Fibroblast of the aortic adventitia (primary cell): ENCODE measurements at places on chromosomes 6 and 20.

DNA sequence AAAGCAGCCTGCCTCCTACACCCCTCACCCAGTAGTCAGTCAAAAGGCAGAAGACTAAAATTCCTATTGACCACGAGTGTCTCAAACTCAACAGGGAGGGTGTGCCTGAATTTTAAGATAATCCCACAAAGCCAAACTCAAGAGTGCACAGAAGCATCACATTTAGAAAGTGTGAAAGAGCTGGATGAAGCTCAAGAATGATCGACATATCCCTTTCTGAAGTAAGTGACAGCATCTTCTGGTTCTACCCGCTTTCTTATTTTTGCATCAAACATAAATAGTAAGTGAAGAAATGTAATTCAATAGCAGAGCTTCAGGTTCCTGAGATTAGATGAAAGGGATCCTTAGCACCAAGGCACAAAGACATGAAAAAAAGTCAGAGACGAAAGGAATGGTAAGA is 64.5 kb upstream of the BACH2 start:
- no peak for DNase-seq

DNA sequence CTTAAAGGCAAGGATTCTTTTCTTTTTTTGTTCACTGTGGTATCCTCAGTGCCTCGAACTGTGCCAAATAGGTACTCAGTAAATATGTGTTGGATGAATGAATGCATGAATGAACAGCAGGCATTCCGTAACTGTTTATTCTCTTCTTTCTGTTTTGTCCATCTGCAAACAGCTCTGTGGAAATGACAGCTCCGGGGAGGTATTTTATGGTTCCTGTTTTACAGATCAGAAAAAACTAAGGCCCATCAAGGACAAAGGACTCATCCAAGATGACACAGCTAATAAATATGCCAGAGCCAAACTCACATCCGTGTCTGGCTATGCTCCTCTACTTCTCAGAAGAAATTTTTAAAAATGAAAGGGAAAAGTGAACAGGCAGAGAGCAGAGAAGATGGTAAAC is 21.0 kb downstream of the JPH2 start:
- DNase-seq, result peak; percentile 25

GRCh38 chr6:93329301-93330000 is 89.9 kb downstream of the EPHA7 start:
- no peak for DNase-seq

DNA sequence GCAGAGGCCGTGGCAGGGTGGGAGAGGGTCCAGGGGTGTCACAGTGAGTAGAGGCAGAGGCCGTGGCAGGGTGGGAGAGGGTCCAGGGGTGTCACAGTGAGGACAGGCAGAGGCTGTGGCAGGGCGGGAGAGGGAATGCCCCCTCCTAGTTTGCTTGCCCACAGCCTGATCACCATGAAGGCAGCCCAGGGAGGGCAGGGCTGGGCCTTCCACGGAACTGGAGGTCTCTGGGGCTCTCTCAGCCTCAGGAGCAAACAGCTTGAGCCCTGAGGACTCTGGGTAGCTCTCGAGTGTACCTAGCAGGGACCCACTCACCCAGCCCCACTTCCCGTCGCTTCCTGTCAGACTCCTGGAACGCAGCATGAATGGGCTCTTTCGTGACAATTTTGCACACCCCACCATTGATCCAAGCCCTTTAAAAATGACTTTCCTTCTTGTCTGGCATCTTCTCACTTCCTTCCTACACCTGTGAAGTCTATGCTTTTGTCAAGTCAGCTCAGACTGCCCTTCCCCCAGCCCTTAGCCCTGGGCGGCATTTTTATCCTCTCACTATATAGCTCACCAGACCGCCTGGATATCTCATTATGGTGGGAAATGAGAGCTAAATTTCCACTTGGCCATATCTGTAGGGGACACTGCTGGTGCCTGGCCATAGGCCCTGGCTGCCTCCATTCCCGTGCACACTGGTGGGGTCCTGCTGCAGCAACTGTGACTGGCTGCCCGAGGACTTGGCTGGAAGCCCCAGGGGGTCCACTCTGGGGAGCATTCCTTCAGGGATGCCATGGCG is 140.3 kb downstream of the CDC5L start:
- DNase-seq, result no peak

- DNase-seq, result peak; percentile 32
These were observed 74.4 kb downstream of the MKKS start for GRCh38 chr20:10359621-10360040.

GRCh38 chr20:9460518-9460917 is 53.9 kb upstream of the LAMP5 start:
- peak; percentile 34 for DNase-seq

- no peak for DNase-seq
These were observed 38.2 kb downstream of the HLA-A start for GRCh38 chr6:29980511-29980910.

GRCh38 chr6:22357724-22358189 is 60.9 kb upstream of the PRL start:
- no peak for DNase-seq

- DNase-seq, result peak; percentile 40
These were observed 107.8 kb upstream of the CCN2 start for GRCh38 chr6:132058975-132059374.

GRCh38 chr6:109447878-109448555 is 7.5 kb downstream of the SMPD2 start:
- DNase-seq, result no peak

DNA sequence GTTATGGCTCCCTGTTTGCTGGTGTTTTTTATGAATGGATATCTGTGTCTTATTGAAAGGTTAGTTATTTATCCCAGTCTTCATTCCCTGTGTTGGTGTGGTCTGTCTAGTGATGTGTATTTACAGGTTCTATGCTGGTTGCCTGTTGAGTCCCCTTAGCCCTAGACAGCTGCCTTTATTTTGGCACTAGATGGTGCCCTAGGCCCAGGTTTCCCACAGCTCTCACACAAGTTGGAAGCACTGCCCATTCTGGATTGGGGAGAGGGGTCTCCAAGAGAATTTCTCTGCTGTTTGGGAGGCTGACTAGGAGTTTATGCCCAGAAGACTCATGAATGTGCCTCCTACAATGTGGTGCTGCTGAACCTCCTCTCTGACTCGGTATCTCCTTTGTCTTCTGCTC is 12.4 kb downstream of the GRM1 start:
- peak; percentile 49 for DNase-seq

GRCh38 chr6:82958551-82958950 is 107.1 kb downstream of the UBE3D start:
- no peak for DNase-seq

GRCh38 chr20:40960521-40960956 is 68.1 kb upstream of the TOP1 start:
- peak; percentile 35 for DNase-seq

- DNase-seq, result no peak
These were observed 127.9 kb downstream of the HDGFL1 start for GRCh38 chr6:22697306-22697705.

DNA sequence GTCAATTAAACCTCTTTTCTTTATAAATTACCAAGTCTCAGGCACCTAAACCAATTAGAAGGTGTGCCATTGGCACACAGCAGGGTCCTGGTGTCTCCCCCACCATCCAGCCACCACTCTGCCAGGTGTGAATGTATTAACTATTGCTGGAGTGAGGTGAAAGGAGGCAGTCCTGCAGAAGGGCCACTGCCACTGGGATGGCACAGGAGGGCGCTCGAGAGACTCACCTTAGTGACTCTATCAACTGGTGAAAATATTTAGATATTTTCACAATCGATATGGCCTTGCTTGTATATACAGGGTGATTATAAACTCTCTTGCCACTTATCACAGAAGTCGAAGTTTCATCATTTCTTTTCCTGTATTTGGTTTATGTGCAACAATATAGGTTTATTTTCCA is 145.6 kb upstream of the ESR1 start:
- DNase-seq, result no peak

DNA sequence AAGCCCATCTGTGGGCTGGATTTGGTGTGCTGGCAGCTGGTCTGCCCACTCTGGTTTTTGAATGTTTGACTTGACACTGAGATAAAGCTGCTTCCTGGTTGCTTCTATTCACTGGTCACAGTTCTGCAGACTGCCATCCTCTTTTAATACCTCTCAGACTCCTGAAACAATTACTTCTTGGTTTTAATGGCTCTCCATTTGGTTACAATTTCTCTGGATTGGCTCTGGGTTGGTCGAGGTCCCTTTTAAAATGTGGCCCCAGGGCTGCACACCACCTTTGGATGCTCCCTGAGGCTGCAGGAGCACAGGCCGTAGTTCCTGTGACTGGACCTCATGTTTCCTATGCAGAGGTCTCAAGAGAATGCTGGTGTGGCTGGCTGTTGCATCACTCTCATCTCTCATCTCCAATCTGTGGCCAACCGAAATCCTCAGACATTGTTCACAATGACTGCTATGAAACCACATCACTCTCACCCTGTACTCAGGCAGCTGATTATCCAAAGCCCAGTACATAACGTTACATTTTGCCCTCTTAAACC is 98.5 kb downstream of the INSM1 start:
- peak; percentile 92 for DNase-seq

GRCh38 chr6:65170273-65170672 is 536.8 kb downstream of the EYS start:
- no peak for DNase-seq

GRCh38 chr6:30845183-30845582 is 39.1 kb upstream of the DDR1 start:
- no peak for DNase-seq

DNA sequence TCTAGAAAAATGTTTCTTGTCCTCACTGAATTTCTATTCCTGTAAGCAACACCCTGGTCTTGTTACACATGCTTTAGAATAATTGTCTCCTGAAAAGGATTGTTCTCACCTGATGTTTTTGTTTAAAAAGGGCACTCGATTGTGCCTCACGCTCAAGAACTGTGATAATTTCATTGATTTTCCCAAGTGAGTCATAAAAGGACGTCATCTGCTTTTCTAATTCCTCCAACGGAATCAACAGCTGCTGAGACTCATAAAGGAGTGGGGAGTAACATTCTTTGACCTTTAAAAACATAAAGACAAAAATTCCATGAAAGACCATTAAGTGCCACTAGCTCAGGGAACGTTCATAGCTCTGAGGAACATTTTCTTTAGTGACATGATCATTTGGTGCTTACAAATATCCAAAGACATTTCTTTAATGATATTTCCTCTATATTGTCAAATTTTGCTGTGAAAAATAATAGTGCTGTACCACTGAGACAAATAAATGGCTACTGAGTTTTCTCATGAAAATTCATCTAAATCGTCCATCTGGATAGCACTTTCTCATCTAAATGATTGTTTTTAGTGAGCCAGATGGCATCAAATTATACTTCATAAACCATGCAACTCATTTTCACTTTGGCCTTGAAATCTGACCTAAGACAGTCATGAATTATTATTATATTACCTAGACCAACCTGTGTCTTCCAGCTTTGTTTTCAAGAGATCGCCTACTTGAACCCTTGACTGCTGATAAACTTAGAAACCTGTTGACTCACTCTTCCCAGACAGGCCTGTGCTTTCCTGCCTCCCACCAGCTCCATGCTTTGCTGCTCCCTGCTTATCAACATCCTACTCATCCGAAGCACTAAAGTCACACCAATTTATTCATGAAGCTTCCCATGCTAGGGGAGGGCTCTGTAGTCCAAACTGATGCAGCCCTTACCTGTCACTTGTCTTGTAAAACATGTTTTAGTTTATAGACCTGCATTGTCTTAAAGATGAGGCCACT is 178.2 kb downstream of the SYNE1 start:
- DNase-seq, result peak; percentile 14

- DNase-seq, result peak; percentile 37
These were observed 106.6 kb downstream of the VEGFA start for GRCh38 chr6:43876602-43877001.

DNA sequence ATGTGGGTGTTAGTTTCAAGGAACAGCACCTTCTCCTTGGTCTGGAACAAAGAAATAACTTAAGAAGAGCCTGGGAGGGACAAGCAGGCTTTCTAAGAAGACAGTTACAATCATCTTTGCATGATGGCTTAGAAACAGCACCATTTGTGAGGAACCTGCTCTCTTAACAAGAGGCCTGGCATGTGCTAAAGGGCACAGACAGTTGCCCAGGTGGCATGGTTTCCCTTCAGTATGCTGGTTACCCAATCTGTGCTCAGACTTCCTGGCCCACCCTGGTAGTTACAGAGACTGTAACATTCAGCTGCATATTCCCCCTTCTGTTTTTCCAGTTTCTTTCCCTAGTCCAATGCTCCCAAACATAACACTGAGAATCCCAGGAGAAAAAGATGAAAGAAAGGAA is 84.0 kb downstream of the CHD6 start:
- DNase-seq, result no peak

DNA sequence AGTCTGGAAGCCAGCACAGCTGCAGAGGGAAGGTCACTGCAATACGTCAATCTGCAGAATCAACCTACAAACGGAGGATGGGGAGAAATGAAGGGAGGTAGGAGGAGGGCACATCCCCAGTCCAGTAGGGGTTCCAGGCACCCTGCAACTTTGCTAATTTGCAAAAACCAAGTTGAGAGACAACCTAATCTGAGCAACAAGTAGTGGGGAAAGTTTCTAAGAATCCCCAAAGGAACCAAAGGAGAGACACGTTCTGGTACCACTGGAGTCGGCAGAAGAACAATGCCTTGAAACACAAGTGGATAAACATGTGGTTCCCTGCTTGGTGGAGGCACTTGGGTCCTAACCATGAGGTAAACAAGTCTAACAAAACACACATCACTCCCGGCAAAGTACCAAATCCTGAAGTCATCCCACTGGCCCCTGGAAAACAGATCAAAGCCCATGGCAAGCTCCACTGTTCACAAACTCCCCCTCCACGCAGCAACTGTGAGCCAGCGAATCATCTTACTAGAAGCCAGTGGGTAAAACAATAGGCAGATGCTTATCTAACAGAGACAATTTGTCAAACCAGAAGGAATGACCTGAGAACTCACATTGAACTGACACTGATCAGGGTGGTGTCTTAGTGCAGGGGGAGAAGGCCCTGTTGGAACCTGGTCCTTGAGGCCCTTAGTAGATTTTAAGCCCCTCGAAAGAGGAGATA is 4.7 kb downstream of the MRPS18A start:
- DNase-seq, result peak; percentile 22
